ENCODE measurements at places on chromosomes 4 and X.
A peak's percentile ranks its signal among the peaks of the same experiment; 100 is the strongest.

DNA sequence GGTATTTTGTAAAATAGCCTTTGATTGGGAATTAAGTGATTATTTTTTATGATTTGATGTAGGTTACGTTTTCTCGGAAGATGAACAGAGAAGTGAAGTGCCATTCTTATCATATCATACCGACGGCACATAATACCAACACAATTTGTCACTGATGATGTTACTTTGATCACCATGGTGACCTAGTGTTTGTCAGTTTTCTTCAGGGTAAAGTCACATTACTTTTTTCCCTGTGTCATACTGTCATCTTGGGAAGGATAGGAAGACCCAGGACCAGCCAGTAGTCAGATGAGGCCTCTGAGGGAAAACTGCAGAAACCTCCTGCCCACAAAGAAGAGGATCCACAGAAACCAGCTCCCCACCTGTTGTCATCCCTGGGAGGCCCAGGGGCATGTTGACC, 1.3 kb upstream of the MAGEC1 start:
- no peak for DNase-seq

GRCh38 chr4:130393231-130393630, 1297.3 kb downstream of the C4orf33 start:
- DNase-seq = no peak

DNA sequence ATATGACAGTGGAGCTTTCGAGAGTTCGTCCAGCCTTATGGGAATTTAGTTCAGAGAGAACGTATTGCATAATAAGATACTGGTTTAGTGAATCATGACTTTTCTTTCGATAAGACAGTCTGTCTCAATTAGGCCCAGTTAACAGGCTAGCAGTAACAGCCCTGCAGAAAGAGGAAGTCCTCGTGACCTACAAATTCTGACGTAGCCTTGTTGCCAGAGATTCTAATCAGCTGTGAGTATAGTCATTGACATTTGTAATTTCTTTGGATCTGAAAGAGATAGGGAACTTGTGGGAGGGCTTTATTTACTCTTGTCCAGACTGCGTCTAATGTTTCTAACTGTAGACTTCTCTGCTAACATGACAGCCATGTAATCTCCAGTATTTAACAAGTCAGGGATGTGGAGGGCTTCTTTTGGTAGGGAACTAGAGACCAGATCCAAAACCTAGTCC, 15.8 kb downstream of the ART3 start:
- no peak for DNase-seq

- no peak for DNase-seq
These were observed 30.2 kb downstream of the KIAA0232 start for GRCh38 chr4:6812766-6813165.

DNA sequence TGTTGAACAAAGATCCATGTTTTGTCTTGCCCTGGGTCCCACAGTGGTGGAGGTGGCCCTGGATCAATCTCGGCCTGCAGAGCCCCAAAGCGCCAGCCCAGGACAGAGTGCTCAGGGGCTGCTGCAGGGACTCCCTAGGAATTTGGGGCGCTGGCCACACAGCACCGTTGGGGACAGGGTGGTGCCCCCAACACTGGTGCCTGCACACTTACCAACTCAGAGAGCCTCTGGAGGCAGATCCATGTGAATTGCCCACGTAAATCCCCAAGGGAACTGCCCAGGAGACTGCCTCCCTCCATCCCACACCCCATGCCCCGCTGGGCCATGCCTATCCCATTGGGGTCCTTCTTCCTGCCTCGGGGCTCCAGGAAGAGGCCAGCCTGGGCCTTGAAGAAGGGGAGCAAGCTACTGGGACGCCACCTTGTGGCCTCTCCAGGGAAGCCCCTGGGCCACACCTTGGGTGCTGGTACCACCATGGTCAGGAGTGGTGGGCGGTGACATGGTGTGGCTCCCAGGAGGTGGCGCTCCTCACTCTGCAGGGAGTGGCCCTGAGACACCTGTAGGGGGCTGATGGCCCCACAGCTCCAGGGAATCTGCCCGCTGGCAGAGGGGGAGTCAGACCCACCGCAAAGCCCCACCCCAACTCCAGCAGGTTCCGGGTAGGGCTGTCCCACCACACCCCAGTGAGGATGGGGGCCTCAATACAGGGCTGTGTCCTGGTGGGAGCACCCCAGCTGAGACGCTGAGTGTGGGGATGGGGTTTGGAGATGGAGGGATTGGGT, 22.8 kb downstream of the CFAP99 start:
- peak; percentile 20 for DNase-seq

DNA sequence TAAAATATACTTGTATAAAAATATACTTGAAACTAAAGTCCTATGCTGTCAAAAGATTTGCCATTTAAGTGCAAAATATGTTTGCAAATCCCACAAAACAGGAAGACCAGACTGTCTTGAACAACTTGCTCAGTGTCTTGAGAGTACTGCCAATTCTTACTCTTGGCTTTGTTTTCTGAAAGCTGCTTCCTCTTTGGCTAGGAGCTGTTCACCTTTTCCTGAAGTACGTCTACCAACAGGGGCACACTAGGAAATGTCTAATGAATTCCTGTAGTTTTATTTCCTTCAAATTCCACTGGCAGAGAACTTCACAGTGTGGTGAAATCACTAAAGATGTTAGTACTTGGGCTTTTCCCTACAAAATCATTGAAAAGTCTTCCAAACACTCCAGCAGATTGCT, 46.4 kb upstream of the ABCG2 start:
- DNase-seq = no peak

DNA sequence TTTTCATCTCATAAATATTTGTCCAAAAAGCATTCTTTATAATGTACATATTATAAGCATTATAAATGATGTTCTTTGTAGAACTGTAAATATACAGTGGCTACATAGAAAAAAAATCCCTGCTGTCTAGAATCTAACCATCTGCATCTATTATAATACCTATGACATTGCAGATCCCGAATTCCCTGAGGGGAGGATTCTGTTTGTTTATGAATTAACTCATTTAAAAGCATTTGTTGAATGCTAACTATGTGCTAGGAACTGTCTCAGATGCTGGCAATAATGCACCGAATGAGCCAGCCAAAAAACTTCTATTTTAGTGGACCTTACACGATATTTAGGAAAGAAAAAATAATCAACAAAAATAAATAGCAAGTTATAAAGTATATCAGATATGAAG, 189.6 kb downstream of the PACRGL start:
- DNase-seq = no peak

DNA sequence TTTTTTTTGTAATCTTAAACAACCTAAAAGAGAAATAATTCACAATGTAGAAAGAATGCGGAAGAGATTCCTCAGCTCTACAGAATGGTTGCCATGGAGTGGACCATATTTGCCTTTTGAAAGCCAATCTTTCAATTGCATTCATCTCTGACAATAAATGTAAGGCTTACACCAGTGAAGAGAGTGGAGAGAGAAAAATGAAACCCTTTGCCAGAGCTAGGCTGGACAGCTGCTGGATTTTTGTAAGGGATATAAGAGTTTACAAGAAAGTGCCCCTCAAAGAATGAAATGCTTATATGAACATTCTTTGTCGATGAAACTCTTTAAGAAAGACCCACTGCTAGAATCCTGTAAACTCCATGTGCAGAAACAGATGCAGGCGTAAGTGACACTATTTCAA, 66.0 kb upstream of the FAT1 start:
- no peak for DNase-seq

- DNase-seq = peak; percentile 45
These were observed 148.8 kb downstream of the MGST2 start for GRCh38 chr4:139814323-139815015.

DNA sequence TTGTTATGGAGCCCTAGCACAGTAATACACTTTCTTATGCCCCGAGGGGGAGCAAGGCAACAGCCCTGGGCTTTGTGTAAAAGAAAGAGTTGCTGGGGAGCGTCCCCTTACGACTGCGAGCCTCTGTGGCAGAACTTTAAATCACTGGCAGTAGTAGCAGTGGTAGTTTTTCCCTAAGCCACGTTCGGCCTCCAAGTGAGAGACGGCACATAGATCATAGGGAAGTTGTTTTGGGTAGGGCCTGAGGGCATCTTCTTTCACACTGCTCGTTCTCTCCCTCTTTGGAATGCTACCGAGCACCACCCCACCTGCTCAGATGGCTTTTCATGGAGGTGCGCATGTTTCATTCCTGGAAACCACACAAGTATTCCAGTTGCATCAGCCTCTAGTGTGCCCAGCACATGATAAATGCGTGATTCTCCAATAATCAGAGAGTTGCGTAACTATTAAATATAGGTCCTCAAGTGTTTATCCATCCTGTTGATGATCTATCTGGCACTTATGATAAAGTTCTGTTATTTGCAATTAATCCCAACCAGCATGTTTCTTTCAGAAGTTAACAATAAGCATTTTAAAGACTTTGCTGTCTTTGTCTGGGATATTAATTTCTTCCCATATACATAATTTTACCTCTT, 7.0 kb upstream of the SYNPO2 start:
- no peak for DNase-seq

- peak; percentile 59 for DNase-seq
These were observed 145.8 kb upstream of the ATP6AP2 start for GRCh38 chrX:40434947-40435346.

DNA sequence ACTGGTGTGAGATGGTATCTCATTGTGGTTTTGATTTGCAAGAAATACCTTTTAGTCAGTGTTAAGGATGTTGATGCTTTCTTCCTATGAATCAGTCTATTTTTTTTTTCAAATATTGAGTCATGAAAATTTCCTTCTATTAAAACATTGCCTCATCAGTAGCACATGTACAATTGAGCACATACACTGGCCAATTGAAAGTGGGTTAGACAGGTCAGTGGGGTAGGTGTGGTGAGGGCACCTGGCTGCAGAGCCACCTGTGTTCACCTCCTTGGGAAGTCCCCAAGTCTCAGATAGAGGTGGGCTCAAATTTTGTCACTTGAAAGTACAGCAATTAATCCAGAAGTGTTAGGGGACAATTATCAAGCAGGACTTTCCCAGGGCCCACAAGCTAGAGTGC, 243.7 kb downstream of the SPRY1 start:
- no peak for DNase-seq

GRCh38 chrX:44265559-44265958, 77.9 kb downstream of the EFHC2 start:
- DNase-seq = no peak

- no peak for DNase-seq
These were observed 34.0 kb downstream of the BANK1 start for GRCh38 chr4:101824500-101824899.

GRCh38 chr4:11620861-11621260, 192.2 kb upstream of the HS3ST1 start:
- DNase-seq = no peak

DNA sequence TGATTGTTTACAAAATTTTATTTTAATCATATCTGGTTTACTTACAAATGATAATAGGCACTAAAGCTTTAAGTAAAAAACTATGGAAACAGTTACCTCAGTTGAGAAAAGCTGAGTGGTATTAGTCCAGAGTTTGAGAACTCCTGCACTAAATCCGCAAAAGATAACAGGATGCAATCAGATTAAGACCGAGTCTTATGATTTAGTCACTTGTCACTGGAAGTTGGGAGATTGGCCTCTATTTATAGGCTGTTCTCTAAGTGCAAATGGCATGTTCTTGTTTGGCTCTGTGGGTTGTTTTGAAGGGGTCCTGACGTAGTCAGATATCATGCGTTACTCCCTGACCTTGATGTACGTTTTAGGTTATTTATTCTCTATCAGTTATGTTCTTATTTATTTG, 6.3 kb downstream of the GPAT3 start:
- DNase-seq = no peak

DNA sequence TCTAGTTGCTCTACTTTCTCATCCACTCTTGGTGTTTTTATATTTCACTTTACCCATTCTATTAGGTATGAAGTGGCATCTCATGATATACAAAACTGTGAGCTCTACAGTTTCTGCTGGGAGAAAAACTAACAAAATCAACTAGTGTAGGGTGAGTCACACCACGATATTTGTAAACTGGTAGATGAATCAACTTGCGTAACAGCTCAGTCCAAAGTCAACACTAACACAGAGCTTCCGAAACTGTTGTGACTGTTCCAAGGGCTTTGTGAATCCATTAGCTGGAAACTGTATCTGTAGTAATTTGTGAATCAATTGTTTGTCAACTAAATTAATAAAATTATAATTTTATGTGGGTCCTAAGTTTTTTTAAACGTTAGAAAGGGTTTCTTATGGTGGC, 119.8 kb upstream of the TSPAN5 start:
- DNase-seq = no peak

DNA sequence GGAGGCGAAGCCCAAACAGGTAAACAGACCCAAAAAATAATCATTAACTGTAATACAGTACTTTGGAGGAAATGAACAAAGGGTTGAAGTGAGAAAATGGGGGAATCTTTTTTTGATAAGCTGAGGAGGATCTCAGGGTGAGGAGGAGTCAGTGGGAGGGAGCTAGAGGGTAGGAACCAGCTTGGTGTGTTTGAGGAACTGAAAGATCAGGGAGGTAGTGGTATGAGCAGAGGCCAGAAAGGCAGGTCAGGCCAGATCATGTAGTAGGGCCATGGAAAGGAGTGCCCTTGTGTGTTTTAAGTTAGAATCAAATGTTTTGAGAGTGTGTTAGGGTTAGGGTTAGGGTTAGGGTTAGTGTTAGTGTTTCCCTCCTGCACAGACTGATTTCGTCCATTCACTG, 48.8 kb downstream of the PPP2R2C start:
- DNase-seq = no peak

- no peak for DNase-seq
These were observed 173.5 kb downstream of the GRID2 start for GRCh38 chr4:92477298-92477697.

GRCh38 chr4:8207314-8207713, 8.2 kb downstream of the SH3TC1 start:
- no peak for DNase-seq

GRCh38 chr4:2673157-2673556, 83.0 kb downstream of the TNIP2 start:
- no peak for DNase-seq

DNA sequence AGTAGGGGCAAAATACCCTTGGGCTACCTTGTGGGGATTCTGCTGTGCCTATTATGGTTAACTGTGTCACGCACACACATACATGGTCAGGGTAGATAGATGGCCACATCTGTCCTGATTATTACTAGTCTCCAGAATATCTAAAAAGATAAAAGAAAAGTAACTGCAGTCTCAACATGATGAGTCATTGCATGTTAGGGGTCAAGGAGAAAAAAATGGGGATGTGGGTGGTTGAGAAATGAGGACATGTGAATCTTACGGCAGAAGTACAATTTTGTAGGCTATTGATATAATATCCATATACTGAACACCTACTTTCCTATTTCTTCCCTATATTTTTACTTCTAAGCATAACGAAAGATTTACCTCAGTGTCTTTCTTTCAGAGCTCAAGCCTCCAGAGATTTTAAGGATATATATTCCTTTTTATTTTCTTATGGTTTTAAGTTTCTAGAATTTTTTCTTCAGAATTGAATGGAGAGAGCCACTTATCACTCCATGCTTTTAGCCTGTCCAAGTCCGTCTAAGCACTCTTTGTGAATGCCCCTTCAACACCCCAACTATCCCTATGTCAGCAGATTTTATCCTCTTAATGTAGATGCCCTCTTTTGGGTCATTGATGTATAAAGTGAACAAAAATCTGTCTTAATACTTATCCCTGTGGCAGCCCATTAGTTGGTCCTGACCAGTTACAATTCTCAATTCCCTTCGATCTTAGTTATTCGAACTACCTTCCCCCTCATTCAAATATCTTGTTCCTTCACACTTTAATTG, 642.2 kb downstream of the IQCM start:
- DNase-seq = no peak

Data from NCI-H1436 (cell line).